A673 (cell line): ENCODE measurements at places on chromosomes 5 and 9.

GRCh38 chr5:149990518-149991376, 9.7 kb downstream of the TIGD6 start:
- peak; percentile 90 for DNase-seq

GRCh38 chr5:172530878-172531703, 76.8 kb upstream of the SH3PXD2B start:
- no peak for DNase-seq

- no peak for DNase-seq
Observed at GRCh38 chr5:67610186-67610912, 413.8 kb upstream of the CD180 start.

- DNase-seq, result no peak
Observed at GRCh38 chr5:151264113-151264512, 11.1 kb downstream of the GM2A start.

GRCh38 chr9:112086627-112087026, 88.5 kb downstream of the SUSD1 start:
- peak; percentile 32 for DNase-seq

DNA sequence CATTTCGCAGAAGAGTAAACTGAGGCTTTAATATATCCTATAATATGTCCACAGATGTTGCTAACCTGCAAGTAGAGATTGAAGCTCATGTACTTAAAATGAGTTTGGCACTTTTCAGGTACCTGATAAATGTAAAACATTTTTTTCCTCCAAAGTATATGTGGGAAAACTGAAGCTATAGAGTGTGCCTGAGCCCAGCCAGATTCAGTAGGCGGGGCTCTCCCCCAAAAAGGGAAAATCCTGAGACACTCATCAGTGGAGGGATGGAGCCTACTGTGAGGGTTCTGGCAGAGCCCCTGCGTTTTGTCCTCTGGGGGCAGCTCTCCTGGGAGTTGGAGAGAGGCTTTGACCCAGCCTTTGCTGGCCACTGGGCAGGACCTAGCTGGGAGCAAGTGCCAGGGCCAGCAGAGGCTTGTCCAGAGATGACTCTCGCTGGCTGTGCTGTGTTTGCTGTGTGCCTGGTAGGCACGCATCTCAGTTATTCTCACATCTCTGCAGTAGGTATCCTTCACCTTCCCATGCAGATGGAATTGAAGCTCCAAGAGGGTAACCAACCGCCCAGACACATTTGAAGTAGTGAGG, 81.1 kb upstream of the SPRY4 start:
- DNase-seq, result no peak

GRCh38 chr9:133238851-133239532, 29.9 kb upstream of the OBP2B start:
- DNase-seq, result peak; percentile 77

DNA sequence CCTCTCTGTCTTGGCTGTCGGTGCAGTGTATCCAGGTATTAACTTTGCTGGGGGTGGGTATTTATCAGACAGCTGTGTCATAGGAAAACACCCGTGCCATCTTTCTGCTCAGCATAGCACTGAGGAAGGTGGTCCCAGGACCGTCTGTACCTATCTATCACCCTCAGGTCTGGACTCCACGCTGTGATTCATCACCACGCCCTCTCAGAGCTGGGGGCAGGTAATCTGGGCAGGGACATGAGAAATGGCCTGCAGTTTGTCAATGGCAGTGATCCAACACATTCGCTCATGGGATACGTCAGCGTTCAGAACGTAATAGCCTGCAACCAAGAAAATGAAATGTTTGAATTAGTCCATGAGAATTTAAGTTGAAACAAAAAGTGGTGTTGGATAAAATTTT, 151.6 kb upstream of the MAP1B start:
- DNase-seq, result no peak

DNA sequence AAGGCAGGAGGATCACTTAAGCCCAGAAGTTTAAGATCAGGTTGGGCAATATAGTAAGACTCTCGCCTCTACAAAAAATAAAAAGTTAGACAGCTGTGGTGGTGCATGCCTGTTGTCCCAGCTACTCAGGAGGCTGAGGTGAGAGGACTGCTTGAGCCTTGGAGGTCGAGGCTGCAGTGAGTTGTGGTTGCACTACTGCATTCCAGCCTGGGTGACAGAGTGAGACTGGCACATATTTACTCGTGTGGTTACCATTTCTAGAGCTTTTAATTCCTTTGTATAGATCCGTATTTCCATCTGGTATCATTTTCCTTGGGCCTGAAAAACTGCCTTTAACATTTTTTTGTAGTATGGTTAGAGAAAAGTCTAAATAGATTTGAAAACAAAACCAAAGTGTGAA, 7.8 kb downstream of the IL6ST start:
- DNase-seq, result no peak

- no peak for DNase-seq
Observed at GRCh38 chr9:27086818-27087680, 22.0 kb upstream of the TEK start.

- no peak for DNase-seq
Observed at GRCh38 chr5:96125231-96125891, 163.7 kb upstream of the ELL2 start.

- peak; percentile 64 for DNase-seq
Observed at GRCh38 chr5:118984602-118985001, 3.7 kb downstream of the DTWD2 start.

DNA sequence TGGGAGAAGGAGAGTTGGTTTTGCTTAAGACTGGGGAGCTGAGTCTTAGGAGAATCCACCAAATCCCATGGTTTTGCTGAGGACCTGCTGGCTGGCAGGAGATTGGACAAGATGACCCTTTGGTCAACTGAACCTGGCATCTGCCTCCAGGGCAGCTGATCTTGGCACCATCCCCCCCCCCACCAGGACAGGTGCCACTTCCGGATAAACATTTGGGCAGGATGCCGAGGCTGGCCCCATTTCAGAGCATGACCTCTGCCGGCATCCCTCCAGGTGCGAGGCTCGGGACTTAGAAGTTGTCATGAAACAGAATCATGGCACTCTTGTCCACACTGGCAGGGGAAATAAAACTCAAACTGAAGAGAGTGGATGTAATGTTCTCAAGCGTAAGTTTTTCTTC, 165.6 kb downstream of the MACROH2A1 start:
- no peak for DNase-seq

DNA sequence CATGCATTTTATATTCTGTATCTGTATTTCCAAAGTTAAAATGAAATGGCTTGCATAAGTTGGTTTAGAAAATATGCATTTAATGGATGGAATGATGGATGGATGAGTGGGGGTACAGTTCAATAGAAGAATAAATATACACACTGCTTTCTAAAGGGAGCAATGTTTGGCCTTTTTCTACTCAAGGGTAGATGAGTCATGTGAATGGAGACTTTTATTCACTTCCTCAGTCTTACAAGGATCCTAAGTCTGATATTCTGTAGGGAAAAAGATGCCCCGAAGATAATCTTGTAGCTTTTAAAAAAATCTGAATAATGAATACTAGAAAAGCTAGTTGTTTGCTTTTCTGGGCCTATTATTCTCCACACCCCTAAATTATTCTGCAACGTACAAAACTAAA, 2112.1 kb downstream of the MAT2B start:
- no peak for DNase-seq

DNA sequence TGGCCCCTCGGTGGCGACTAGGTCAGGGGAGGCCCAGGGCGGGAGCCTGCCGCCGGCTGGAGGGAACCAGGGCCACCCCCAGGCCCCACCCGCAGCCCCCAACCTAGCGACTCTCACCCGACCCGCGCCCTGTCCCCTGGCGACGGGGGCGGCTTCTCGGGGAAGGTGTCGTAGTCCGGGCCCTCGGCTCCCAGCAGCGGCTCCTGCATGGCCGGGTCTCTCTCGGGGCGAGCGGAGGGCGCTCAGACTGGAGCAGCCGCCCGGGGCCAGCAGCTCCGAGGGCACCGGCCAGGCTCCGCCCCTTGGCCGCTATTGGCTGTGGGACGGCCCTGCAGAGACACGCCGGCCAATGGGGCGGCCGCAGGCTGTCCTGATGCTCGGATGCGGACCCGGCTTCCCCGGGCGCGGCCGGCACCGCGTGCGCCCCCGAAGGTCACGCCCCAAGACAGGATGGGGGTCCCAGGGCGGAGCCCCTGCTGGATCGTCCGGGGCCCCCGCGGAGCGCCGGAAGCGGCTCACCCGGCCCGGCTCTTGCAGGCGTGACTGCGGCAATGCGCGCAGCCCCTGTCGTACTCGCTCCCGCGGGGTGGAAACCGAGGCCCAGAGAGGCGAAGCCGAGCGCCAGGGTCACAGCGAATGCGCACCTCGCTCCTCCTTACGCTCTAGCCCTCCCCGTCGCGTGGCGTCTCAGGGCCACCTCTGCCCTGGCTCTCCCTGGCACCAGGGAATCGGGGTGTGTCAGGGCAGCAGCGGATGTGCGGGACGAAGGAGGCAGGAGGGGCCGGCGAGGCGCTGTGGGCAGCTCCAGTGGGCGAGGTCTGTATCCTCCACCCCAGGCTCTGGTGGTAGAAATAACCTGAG, at the start of gene SLC2A6:
Gene SLC2A6, minus strand, starts transcription at position 249 of the 861 bp plus-strand sequence. Its CDS starts 40 bp downstream, at position 209.
- DNase-seq, result peak; percentile 83

- no peak for DNase-seq
Observed at GRCh38 chr9:35972093-35972492, 14.1 kb upstream of the OR2S2 start.

DNA sequence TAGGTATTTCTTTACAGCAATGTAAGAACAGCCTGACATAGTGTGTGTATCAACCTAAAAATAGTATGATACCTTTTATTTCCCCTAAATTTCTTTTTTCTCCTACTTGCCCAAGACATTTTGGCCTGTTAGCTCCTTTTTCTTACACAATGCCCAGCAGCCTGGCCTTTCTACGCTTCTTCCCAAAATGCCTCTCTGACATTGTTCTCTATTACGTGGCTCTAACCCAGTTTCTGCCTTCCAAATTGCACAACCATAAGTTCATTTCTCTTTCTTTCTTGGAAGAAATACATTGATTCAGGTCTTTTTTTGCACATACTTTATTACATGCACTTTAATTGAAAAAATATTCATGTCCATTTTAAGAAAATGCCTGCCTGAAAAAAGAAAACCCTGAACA, 408.2 kb downstream of the PRR16 start:
- no peak for DNase-seq

DNA sequence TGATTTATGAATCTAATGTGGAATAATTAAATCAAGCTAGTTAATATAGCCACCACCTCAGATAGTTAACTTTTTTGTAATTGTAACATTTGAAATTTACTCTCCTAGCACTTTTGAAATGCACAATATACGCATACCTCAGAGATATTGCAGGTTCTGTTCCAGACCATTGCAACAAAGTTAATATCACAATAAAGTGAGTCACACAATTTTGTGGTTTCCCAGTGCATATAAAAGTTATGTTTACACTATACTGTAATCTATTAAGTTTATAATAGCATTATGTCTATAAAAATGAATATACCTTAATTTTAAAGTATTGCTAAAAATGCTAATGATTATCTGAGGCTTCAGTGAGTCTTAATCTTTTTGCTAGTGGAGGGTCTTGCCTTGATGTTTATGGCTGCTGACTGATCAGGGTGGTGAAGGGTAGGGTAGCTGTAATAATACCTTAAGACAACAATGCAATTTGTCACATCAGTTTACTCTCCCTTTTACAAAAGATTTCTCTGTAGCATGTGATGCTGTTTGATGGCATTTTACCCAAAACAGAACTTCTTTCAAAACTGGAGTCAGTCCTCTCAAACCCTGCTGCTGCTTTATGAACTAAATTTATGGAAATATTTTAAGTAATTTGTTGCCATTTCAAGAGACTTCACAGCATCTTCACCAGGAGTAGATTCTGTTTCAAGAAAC, 235.1 kb upstream of the ADAMTSL1 start:
- no peak for DNase-seq

DNA sequence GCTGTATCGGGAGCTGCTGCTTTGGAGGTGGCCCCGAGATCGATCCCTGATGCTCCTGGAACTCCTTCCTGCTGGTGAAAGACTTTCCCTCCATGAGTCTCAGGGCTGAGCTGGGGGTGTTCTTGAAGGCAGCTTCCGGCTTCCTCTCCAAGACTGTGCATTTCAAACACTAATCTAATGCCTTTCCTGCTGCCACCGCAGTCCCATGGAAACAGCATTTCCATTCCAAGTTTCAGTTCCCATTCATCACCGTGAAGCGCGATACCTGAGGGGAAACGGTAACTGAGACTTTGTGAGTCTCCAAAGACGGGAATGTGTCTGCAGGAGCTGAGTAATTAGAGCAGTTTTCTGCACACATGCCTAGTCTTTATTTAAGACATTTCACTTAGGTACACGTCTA, 230.1 kb downstream of the PAX5 start:
- no peak for DNase-seq

DNA sequence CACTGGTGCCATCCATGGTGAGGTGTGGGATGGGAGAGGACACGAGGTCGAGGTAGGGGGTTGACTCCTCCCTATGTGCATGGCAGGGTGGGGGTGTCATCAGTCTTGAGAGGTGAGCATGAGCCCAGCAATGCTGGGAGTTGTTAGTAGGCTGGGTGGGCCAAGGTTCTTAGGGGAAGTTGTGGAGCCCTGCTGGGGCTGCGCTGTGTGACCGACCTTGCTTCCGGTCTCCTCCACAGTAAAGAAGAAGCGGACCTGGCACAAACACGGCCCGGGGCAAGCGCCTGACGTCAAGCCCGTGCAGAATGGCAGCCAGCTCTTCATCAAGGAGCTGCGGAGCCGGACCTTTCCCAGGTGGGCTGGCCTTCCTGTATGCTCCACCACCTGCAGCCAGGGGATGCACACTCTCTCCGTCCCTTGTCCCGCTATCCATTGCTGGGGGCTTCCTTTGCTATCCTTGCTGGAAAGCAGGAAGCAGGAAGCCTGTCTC, 59.8 kb downstream of the PHF2 start:
- no peak for DNase-seq

DNA sequence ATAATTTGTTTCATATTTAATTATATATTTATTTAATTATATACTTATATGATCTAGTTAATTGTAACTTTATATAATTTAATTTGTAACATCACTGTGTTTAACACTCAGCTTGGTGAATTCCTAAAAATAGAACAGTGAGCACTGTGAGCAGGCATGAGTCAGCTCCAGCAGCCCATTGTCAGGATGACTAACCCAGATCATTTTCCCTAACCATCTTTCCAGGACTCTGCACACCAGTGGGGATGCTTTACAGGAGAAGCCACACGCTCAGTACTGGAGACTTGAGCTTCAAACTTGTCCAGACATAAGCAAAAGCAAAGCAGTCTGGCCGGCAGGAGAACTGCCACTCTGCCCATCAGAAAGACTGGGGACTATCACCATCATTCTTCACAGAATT, 446.2 kb upstream of the TRPC7 start:
- DNase-seq, result peak; percentile 13

DNA sequence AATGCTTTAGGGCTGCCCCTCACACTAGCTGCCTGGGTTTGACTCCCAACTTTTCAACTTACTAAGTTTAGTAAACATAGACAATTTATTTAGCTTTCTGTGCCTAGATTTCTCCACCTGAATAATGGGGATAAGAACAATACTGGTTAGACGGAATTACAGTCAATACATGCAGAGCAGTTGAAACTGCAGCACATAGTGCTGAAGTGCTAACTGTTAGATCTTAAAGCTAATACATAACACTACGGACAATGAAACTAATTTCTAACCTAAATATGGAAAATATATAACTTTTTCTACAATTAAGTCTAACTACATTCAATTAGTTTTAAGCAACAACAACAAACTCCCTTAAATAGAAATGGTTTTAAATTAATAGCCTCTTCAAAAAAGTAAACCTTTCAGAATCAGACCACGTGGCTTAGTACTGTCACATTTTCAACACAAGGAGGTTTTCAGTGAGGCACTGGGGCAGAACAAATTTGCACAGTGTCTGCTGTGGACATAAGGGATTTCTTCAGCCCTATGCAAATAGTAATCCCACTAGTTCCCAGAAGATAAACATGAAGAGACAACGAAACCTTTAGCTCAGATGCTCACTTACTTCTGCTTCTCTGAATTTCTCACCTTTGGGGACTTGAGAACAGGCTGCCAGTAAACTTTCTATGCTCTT, 293.4 kb downstream of the EDIL3 start:
- no peak for DNase-seq
